ENCODE measurements at places on chromosomes 4 and X.

DNA sequence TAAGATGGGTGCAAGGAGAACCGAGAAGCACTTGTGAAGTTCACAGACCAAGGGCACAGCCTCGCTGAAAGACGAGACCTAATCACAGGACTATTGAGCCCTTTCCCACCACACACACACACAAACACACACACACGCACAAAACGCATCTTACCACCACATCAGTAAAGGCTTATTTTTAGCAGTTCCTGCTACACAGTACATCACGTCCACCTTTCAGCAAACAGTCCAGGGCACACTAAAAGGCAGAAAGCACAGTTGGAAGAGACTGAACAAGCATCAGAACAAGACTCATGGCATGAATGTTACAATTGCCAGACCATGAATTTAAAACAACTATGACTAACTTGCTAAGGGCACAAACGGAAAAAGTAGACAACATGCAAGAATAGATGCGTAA, 83.6 kb upstream of the MAPK10 start:
- no peak for DNase-seq

DNA sequence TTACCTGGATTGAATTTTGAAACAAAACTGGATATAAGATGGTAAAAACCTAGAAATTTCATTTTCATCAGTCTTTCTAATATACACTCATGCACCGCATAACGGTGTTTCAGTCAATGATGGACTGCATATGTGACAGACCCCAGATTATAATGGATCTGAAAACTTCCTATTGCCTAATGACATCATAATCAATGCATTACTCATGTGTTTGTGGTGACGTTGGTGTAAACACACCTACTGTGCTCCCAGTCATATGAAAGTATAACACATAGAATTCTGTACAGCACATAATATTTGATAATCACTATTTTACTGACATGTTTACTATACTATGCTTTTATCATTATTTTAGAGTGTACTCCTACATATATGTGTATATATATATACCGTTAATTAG, 119.9 kb upstream of the AGA start:
- no peak for DNase-seq

DNA sequence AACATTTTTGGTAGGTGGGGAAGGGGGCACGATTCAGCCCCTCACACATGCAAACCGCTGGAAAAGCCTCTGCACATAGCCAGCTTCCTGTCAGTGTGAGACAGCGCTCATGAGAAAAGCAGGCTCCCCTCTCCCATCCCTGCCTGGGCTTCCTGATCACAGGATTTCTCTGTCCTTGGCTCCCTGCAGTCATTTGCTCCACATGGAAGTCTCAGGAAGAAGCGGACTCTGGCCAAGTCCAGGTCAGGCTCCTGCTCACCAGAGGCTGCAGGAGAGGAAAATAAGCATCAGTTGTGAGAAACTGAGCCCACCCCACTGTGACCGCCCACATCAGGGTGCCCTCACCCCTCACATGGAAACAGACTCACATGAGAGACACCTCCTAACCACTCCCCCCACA, 664.3 kb upstream of the TENM3 start:
- DNase-seq: no peak

DNA sequence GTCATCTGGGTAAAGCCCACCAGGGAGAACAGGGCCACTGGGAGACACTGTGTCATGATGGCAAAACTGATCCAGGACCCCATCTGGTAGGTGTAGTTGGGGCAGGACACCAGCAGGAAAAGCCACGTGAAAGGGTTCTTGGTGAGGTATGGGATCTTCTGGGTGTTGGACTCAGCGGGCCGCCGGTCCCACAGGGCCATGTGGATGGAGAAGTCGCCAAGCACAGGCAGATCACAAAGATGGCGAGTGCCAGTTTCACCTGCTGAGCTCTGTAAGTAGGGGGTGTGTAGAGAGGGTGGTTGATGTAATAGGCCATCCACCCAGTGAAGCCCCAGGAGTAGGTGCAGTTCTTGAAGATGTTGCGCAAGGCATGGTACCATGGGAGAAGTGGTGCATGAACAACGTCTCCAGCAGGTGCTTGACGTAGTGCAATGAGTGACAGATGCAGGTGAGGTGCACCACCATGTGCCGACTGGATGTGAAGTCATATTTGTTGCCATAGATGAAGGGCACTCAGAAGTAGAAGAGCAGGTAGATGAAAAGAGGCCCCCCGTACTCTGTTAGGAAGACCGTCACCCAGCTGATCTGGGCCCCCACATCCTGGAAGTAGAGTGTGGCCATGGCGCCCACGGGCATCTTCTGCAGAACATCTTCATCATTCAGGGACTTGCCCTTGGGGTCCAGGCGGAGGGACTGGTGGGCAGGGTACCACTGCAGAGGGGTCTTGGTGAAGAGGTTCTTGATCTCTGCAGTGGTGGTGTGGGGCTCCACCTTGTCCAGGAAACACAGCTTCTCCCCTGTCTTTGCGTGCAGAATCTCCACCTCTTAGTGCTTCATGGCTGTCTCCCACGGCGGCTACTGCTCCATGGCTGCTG, 249.3 kb downstream of the ANKRD50 start:
- no peak for DNase-seq

GRCh38 chrX:8147226-8147625, 23.8 kb downstream of the VCX2 start:
- no peak for DNase-seq

DNA sequence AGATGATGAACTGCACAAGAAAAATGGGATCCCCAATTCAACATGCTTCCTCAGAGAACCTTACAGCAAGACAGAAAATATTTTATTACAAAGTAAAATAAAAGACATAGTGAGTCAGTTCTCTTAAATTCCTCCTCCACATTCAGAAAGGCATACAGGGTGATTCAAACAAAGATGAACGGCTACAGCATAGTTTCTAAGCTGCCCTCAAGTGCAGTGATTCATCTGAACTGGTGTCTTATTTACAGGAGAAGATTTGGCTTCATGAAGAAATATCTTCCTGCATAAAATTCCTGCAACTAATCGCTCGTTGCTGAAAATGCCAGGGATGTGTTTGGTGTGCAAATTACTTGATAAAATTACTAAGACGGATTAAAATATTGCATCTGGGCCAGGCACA, 103.6 kb downstream of the PRKX start:
- no peak for DNase-seq

GRCh38 chr4:144384408-144384807, 243.9 kb upstream of the GYPA start:
- DNase-seq: no peak

GRCh38 chr4:35982318-35982717, 262.0 kb downstream of the ARAP2 start:
- no peak for DNase-seq

Data from T-helper 2 cell treated with Interferon-gamma antibody and Interleukin-4, amounts not matched to agents 5 μg/mL and 100 μg/mL, for 36 hours (primary cell).